NCI-H1436 (cell line): ENCODE measurements at places on chromosomes 7 and 10.

DNA sequence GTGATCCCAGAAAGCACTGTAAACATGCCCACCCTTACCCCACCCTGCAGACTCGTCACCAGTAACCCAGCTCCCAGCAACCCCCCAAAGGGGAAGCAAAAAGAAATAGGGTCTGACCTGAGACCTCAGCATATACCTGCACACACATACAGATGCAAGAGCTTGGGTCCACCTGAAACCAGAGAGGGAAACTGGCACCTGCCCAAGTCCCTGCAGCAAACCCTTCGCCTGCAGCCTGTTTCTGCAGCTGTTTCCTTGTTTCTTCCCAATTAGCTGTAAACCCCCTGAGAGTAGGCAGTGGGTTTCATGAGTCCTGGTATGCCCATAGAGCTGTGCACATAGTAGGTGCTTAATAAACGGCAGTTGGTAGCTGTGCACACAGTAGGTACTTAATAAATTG is 140.5 kb downstream of the FGFR2 start:
- no peak for DNase-seq

DNA sequence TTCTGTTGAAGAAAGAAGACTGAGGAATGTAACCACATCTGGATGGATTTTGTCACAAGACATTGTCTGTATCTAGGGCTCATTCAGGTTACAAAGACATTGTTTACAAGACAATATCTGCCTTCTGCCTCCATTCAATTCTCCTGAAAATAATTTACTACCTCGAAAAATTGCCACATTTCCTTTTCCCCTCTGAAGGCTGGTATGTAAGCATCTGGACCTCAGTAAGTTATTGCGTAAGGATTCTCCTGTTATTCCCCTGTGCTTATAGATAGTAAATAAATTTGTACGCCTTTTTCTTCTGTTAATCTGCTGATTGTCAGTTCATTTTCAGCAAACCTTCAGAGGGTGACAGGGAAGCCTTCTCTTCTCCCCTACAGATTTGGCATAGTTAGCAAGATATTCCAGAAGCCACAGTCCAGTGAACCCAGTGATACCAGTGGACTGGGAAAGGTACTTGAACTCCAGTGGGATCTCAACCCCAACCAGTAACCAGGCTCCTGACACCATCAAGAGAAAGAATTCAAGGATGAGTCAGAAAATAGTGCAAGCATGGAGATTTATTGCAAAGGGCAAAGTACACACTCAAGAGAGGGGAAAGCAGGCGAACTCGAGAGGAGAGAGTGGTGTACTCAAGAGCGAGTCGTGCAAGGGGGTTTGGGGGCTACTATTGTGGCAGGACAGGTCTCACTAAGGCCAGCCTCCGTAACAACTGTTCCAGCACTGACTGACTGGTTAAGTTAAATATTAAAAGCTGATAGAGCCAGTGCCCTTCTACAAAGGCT is 706.9 kb upstream of the GHITM start:
- DNase-seq = no peak

GRCh38 chr7:81294897-81295515 is 376.2 kb upstream of the SEMA3C start:
- no peak for DNase-seq

GRCh38 chr10:16436367-16436757 is 448 bp upstream of the PTER start:
- no peak for DNase-seq

GRCh38 chr10:59904426-59905065 is 1.8 kb downstream of the CCDC6 start:
- DNase-seq = no peak

DNA sequence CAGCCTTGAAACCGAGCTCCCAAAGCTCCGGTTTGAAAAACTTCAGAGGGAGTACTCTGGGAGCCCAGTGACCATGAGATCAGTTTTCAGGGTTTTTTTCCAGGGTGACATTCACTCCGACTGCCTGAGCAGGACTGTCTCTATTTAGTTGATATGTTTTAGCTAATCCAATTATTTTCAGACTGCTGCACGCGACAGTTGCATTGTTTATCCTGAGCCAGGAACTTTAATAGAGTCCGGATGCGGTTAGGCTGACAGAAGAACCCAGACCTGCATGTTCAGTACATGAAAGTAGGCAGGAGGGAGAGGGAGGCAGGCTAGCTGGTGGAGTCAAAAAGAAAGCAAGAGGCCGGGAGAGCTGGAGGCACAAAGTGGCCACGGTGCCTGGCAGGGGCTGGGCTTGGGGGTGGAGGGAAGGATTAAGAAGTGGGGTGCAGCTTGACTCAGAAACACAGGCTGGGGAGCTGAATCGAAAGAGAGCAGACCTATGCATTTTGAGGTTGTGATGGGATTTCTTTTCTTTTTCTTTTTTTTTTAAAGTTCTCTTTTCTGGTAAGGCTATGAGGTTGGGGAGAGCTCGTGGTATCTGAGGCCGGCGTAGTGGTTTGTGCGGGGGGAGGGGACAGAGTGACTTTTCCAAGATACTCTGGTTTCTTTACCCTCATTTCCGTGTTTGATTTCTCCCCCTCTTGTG is 5.7 kb downstream of the GATA3 start:
- DNase-seq = no peak
